ENCODE measurements at places on chromosomes 5 and 9. TPM values are rescaled to one million over a fixed set of nuclear protein-coding genes. Genes with fewer than 3 reads are reported as not detected.
A peak's percentile ranks its signal among the peaks of the same experiment; 100 is the strongest.

EGFLAM gene
- not detected for total RNA-seq

GRCh38 chr5:14299666-14300065, 156.5 kb downstream of the TRIO start:
- H3K36me3 ChIP-seq: no peaks in the 10 kb centered on the region
- H3K4me1 ChIP-seq: no peaks in the 10 kb centered on the region
- DNase-seq: no peak
- H3K27me3 ChIP-seq: no peaks in the 10 kb centered on the region
- H3K4me3 ChIP-seq: no peak overlapping the region

DNA sequence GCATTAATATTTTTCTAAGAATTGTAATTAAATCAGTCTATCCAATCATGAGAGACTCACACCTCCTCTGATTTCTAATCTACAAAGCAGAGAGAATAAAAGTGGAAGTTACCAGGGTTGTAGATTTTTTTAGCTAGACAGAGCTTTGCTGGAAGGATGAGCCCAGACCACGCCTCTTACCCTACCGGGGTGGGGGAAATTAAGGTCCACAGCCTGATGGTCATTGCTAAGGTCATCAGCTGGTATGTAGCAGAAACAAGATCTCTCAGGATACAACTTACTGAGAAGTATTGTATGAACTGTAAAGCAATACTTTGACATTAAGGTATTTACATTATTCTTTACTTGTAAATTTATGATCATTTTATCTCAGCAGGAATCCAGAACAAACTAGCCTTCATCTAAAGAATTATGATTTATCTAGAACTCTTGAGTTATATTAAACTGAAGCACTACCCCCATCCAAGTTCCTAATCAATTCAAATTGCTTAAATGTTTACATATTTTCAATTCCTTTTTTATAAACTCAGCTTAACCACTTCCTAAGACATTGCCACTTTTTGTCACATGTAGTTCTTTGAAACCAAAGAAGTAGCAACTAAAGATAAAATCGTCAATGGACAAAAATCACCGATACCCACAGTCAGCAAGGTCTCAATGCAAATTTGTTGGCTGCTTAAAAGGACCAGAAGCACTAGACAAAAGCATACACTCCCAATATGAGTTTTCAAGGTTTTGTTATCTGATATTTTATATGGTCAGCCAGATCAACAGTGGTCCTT, 225.8 kb upstream of the DAPK1 start:
- no peak overlapping the region for H3K27ac ChIP-seq
- H3K4me3 ChIP-seq: no peak overlapping the region
- H3K36me3 ChIP-seq: no peaks in the 10 kb centered on the region
- no peaks in the 10 kb centered on the region for H3K27me3 ChIP-seq
- no peak for DNase-seq

- no peaks in the 10 kb centered on the region for H3K4me1 ChIP-seq
- H3K4me3 ChIP-seq: no peak overlapping the region
- no peak overlapping the region for H3K27ac ChIP-seq
- H3K36me3 ChIP-seq: no peaks in the 10 kb centered on the region
- DNase-seq: no peak
These were observed 287.0 kb downstream of the PRELID2 start for GRCh38 chr5:145548097-145548496.

- H3K36me3 ChIP-seq: no peaks in the 10 kb centered on the region
- H3K4me1 ChIP-seq: no peaks in the 10 kb centered on the region
- no peak for DNase-seq
- no peaks in the 10 kb centered on the region for H3K27me3 ChIP-seq
These were observed 91.7 kb downstream of the HRH2 start for GRCh38 chr5:175749591-175749990.

- no peak for DNase-seq
- no peaks in the 10 kb centered on the region for H3K4me1 ChIP-seq
- H3K27ac ChIP-seq: no peak overlapping the region
- no peaks in the 10 kb centered on the region for H3K36me3 ChIP-seq
- H3K4me3 ChIP-seq: no peak overlapping the region
- H3K27me3 ChIP-seq: peaks cover 2% of the 10 kb centered on the region
These were observed 212.2 kb downstream of the PCSK1 start for GRCh38 chr5:96220610-96221390.

DNA sequence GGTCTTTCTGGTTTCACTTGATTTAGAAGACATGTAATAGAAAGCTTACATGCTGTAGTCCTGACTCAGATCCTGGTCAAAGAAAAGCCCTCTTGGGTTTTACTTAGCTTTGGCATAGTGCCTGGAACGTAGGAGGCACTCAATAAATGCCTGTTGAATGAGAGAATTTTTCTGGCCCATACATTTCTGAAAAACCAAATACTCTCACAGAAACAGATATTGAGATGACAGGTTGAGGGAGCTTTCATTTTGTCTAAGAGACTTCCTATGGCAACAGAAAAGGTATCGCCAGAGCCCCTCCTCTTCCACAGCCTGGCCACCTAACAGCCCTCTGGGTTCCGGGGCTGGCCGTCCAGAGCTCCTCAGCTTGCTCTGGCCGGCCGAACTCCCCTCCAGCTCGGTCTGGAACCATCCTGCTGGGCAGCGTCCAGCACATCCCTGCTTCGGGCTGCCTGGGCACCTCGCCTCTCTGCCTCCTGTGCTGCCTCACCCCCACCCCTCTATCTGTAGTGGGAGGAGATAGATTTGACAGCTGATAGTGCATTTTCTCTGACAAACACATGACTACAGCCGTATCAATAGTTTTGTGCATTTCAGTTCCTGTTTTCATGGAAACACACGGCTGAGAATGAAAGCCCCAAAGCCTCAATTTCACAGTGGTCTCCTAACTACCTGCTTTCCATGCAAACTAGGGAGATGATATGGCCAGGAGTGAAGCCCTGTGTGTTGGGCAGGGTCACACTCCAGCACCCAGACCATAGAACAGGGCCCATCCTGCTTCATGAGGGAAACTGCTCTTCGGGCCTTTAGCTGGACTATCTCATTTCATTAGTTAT, 1.1 kb downstream of the IL4 start:
- no peaks in the 10 kb centered on the region for H3K27me3 ChIP-seq
- no peak overlapping the region for H3K4me3 ChIP-seq
- H3K27ac ChIP-seq: no peak overlapping the region
- DNase-seq: no peak

BARHL1 gene
- total RNA-seq: not detected

DNA sequence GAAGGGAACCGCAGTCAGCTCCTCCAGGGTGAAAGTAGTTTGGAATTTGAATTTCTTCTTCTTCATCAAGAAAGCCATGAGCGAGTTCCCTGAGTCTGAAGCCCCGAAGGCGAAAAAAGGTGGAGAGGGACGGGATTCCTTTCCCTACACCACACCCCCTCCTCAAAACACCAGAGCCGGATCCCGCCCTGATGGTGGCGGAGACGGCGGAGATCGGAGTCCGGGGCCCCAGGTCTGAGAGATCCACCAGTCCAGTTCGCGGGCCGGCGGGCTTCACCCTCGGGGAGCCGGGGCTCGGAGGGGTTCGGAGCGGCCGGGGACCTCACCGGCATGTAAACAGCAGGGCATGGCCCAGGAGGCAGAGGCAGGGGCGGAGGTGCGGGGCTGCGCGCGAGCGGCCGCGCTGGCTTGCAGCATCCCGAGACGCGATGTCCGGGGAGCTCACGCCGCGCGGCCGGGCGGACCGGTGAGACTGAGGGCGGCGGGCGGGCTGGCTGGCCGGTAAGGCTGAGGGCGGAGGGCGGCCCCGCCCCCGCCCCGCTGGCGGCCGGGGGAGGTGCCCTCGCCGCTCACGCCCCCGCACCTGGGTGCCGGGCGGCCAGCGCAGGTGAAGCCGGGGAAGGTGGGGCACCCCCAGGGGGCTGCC, 606 bp downstream of the EEIG1 start:
- H3K27ac ChIP-seq: peak overlapping the region; percentile 84
- no peaks in the 10 kb centered on the region for H3K36me3 ChIP-seq
- DNase-seq: peak; percentile 28
- peaks cover 41% of the 10 kb centered on the region for H3K4me1 ChIP-seq

HAVCR1 gene
- 31.9 TPM for total RNA-seq

DNA sequence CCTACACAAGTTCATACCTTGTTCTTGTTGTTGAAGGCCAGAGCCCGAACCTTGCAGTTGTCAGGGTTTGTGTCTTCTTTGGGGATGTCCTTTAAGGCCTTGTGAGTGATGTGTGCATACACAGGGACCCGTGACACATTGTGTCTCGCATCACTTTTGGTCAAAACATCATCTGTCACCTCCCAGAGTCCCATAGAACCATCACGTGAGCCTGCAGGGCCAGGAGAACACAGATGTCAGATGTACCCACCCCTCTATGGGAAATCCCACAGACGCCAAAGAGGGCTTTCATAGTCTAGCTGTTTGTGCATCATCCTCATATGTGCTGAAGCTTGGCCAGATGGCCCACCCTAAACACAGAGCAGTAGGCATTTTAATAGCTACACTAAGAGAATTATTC, 28.2 kb downstream of the DCAF12 start:
- H3K4me1 ChIP-seq: no peaks in the 10 kb centered on the region
- H3K4me3 ChIP-seq: no peak overlapping the region
- no peaks in the 10 kb centered on the region for H3K27me3 ChIP-seq
- H3K36me3 ChIP-seq: peaks cover 30% of the 10 kb centered on the region

SHOC1 gene
- total RNA-seq: not detected

DNA sequence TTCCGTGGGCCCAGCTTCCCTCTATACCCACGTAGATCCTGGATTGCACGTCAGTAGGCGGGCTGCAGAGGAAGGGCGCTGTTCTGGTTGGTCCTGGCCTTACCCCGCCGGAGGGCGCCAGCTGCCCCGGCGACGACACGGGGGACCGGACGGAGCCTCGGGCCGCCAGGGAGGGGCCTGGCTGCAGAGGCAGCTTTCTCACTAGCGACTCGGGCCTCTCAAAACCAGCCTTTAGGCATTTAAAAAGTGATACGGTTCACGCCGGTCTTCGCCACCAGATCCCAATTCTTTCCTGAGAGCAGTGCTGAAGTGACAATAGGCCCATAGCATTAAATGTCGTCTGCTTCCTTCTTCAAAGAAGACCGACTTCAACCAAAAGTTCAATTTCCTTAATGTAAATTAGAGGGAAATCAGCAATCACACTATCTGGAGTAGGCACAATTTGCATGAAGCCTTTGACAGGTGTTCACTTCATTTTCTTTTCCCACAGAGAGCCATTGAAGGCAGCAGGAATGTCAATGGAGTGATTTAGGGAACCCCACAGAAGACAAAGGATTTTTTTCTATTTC, 17.6 kb upstream of the UBE2D2 start:
- DNase-seq: peak; percentile 26
- H3K27me3 ChIP-seq: no peaks in the 10 kb centered on the region
- H3K36me3 ChIP-seq: no peaks in the 10 kb centered on the region
- H3K4me1 ChIP-seq: no peaks in the 10 kb centered on the region
- H3K27ac ChIP-seq: peak overlapping the region; percentile 50

DNA sequence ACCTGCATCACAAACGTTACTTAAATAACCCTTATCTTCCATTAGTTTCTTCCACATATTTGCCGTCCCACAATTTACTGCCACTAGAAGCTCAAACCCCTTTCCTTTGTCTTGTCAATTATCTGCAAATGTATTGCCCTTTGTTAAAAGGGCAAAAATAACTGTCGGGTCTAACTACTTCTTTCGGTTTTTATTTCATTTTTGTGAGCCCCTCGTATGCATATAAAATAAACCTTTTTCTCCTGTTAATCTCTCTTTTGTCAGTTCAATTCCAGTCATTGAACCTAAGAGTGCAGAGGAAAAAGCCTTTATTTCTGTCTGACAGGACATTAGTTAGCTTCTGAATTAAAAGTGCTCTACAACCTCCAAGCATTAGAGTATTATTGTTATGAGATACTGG, 45.5 kb downstream of the TMEM215 start:
- H3K27me3 ChIP-seq: no peaks in the 10 kb centered on the region
- no peaks in the 10 kb centered on the region for H3K4me1 ChIP-seq
- H3K36me3 ChIP-seq: no peaks in the 10 kb centered on the region
- no peak overlapping the region for H3K4me3 ChIP-seq
- no peak for DNase-seq

DNA sequence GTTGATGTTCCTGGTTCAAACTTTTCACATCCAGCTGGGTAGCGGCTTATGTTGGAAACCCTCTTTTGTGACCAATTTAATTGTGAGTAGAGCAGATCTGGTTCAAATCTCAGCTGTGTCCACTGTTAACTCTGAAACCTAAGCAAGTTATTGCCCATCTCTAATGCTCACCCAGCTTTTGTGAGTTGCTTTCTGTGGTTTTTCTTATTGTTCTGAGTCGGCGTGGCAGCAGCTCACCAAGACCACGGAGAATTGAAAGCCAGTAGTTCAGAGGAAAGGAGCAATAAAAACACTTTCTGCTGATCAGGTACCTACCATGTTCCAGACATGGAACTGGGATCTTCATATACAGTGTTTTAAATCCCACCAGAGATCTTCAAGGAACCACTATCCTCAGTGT, 114.4 kb downstream of the DOCK2 start:
- H3K4me1 ChIP-seq: no peaks in the 10 kb centered on the region
- no peak overlapping the region for H3K4me3 ChIP-seq
- no peak overlapping the region for H3K27ac ChIP-seq

SPATA31E1 gene
- total RNA-seq: not detected

NUDT12 gene
- 0.56 TPM for total RNA-seq

GRCh38 chr9:125744616-125745015, 2.6 kb upstream of the PBX3 start:
- H3K27ac ChIP-seq: no peak overlapping the region
- no peaks in the 10 kb centered on the region for H3K36me3 ChIP-seq
- DNase-seq: no peak
- no peak overlapping the region for H3K4me3 ChIP-seq
- H3K27me3 ChIP-seq: no peaks in the 10 kb centered on the region

- no peaks in the 10 kb centered on the region for H3K4me1 ChIP-seq
- H3K36me3 ChIP-seq: no peaks in the 10 kb centered on the region
- no peak overlapping the region for H3K4me3 ChIP-seq
- DNase-seq: no peak
- no peaks in the 10 kb centered on the region for H3K27me3 ChIP-seq
- H3K27ac ChIP-seq: no peak overlapping the region
These were observed 336.9 kb downstream of the ARHGEF28 start for GRCh38 chr5:73962801-73963425.

SPATA31C1 gene
- total RNA-seq: not detected

DNA sequence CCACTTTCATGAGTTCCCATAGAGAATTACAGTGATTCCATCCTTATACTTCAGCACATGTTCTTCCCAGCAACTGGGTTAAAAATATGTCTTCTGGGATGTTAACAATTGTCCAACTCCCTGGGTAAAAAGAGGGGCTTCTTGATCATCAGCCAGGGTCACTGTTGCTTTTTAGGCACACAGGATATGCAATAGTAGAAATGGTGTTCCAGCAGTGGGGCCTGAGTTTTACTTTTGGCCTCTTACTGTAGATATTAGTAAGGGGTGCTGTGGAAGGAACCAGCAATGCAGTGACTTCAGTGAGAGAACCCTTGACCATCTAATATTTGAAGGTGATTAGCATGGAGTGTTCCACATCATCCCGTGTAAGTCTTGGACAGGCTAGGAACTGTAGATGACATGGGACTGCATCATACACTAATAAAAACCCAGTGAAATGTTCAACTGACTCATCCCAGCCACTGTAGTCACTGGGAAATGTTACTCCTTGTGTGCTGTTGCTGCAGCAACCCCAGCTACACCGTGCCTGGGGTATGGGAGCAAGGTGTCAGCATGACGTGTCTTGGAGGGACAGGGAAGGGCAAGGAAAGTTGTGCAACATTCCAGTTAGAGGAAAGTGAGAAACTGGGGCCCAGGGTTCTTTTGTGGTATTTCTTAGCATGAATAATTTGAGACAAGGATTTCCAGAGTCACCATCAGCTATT, 610.9 kb downstream of the RAB3C start:
- no peak for DNase-seq
- no peak overlapping the region for H3K4me3 ChIP-seq
- no peaks in the 10 kb centered on the region for H3K4me1 ChIP-seq
- no peak overlapping the region for H3K27ac ChIP-seq
- no peaks in the 10 kb centered on the region for H3K27me3 ChIP-seq

TPRN gene
- total RNA-seq: 7.1 TPM

- no peaks in the 10 kb centered on the region for H3K4me1 ChIP-seq
- H3K4me3 ChIP-seq: no peak overlapping the region
- no peaks in the 10 kb centered on the region for H3K36me3 ChIP-seq
- no peak overlapping the region for H3K27ac ChIP-seq
These were observed 44.3 kb downstream of the CAMK2A start for GRCh38 chr5:150245111-150245789.

All from naive thymus-derived CD4-positive, alpha-beta T cell (primary cell).